ENCODE measurements at places on chromosomes 12 and 14.

DNA sequence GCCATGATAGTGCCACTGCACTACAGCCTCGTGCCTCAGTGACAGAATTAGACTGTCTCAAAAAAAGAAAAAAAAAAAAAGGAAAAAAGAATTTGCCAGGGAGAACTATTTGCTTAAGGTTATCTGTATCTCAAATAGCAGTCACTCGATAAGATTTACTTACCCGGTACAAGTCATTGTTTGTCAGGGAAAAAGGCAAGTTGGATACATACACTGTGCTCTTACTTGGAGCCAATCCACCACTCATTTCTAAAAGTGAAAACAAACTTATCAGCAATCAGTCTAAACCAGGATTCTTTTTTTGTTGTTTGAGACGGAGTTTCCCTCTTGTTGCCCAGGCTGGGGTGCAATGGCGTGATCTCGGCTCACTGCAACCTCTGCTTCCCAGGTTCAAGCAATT, 2.0 kb downstream of the ZCRB1 start:
- no peak for DNase-seq

- no peak for DNase-seq
Measured at GRCh38 chr12:62717643-62718042, 217.3 kb downstream of the PPM1H start.

DNA sequence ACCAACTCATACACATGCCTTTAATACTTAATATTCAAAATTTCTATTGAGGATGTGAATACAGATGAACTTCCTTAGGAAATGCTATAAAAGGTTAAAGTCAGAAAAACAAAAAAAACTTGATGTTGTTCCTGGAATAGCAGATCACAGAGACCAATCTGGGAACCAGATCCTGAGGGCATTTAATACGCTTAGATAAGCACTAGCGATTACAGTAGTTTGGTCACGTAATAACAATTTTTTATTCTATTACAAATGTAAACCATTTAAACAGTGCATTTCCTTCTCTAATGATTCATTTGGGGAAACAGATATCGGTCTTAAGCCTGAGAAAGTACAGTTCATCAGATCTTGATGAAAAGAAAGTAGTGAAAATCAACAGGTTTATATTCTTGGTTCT, 30.8 kb upstream of the ABCC9 start:
- DNase-seq: no peak

- no peak for DNase-seq
Measured at GRCh38 chr12:18567787-18568186, 170.0 kb downstream of the PLCZ1 start.

GRCh38 chr12:1920971-1921370, 2.5 kb upstream of the CACNA2D4 start:
- DNase-seq: no peak

DNA sequence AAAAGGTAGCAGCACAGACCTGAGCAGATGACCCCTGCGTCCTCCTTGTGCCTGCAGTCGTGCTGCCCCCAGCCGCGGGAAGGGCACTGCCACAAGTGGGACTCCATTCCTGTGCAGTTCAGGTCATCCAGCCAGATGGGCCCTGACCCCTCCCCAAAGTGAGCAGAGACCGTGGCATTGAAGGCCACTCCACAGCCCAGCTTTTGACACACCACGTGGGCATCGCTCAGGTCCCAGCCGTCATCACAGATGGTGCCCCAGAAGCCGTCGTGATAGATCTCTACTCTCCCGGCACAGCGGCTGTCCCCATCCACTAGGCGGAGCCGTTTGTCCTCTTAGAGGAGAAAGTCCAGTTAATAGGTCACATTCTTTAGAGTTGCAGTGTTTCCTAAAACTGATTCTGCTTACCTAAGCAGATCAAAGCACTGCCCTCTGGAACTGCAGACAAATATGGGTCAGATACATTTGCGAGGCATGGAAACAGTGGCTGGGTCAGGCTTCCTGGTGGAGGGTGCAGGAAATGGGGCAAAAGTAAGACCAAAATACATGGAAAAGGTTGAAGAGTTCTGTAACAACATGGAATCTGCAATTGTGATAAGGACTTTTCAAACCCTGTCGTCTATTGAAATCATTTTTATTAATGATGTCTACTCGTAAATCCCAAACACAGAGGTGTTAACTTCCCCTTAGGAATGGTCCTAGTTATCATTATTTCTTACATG, 69.4 kb downstream of the CD163L1 start:
- DNase-seq: no peak

DNA sequence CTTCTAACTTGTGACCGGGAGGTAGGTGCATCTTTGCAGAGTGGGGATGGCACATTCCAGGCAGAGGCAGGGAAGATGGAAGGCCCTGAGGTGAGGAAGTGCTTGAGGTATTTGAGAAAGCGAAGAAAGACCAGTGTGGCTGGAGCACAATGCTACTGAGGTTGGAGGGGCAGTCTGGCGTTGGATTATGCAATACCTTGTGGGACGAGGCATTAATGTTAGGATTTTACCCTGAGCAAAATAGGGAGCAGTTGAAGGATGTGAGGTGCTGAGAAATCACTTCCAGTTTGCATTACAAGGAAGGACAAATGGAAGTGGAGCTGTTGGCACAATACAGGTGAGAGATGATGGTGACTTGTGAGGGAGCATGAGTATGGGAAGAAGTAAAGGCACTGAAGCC, 145.5 kb downstream of the KCNA5 start:
- DNase-seq: no peak

DNA sequence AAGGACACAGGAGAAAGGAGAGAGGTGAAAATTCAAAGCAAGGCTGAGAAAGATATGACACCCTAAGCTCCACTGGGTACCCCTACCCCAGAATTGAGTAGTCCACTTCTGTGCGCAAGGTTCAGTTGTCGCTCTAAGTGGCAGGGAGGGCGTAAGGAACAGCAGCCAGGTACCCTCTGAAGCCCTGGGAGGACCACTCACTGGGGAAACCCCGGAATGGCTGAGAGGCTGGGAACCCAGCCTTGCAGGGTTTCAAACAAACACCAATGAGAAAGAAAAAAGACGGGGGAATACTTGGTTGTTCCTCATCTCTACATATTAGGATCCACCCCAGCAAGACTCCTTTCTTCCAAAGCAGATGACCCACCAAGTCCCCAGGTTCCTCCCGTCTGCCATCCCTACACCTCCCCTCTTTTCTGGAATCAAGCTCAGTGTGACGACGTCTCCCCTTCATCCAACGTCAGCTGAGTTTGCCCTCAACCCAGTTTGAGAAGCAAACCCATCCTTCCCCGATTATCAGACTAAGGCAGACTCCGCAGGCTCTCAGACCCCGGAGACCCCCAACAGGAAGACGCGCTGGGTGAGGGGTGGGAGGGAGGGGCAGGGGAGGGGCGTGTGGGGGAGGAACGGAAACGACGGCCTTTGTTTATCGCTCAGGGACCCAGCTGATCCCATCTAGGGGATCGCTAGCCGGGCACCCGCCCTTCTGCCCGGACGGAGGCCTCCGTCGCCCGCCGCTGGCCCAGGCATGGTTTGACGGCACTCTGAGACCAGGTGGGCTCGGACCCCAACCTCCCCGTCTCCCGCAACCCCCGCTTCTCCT, 795 bp downstream of the LMBR1L start:
- no peak for DNase-seq

DNA sequence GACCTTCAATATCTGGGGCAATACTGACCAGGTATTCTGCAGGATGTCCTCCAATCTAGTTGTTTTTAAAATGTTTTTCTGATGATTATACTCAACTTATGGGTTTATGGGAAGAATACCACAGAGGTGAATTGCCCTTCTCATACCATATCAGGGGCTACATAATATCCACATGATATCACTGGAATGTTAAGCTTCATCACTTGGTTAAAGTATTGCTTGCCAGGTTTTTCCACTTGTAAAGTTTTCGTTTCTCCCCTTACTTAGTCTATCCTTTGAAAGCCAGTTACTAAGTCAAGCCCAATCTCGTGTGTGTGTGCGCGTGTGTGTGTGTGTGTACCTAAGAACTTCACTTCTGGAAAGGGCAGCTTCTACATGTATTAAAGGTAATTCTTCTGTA, 980.9 kb upstream of the FBXO33 start:
- no peak for DNase-seq

DNA sequence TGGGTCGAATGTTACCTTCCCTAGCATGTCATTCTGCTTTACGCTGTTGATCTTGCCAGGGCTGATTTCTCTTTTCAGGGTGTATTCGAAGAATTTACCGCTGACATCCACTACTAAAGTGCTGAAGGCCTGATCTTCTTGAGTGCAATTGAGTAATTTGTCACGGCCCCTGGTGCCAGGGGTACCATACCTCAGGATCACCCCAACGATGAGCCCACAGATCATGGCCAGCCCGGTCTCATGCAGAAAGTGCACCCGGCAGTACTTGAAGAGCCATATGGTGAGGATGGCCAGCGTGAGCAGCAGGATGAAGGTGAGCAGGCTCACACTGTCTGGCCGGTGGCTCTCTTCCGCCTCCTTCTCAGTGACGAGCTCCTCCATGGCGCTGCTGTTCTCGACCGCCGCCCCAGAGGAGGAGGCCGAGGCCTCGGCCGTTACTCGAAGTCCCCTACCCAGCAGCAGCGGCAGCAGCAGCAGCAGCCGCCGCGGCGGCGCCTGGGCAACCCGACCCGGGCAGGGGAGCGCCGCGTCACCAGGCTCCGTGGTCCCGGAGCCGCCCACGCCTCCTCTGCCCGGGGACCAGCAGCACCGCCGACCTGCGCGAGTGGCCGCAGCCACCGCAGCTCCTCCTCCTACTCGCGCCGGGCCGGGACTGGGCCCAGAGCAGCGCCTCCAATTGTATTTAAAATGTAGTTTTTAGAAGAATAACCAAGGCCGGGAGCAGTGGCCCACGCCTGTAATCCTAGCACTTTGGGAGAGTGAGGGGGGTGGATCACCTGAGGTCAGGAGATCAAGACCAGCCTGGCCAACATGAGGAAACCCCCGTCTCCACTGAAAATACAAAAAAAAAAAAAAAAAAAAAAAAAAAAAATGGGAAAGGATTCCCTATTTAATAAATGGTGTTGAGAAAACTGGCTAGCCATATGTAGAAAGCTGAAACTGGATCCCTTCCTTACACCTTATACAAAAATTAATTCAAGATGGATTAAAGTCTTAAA, 58.5 kb upstream of the TMPO start:
- no peak for DNase-seq

- DNase-seq: no peak
Measured at GRCh38 chr14:66595394-66595793, 87.4 kb downstream of the GPHN start.

GRCh38 chr12:71277866-71278265, 120.1 kb upstream of the TSPAN8 start:
- no peak for DNase-seq

DNA sequence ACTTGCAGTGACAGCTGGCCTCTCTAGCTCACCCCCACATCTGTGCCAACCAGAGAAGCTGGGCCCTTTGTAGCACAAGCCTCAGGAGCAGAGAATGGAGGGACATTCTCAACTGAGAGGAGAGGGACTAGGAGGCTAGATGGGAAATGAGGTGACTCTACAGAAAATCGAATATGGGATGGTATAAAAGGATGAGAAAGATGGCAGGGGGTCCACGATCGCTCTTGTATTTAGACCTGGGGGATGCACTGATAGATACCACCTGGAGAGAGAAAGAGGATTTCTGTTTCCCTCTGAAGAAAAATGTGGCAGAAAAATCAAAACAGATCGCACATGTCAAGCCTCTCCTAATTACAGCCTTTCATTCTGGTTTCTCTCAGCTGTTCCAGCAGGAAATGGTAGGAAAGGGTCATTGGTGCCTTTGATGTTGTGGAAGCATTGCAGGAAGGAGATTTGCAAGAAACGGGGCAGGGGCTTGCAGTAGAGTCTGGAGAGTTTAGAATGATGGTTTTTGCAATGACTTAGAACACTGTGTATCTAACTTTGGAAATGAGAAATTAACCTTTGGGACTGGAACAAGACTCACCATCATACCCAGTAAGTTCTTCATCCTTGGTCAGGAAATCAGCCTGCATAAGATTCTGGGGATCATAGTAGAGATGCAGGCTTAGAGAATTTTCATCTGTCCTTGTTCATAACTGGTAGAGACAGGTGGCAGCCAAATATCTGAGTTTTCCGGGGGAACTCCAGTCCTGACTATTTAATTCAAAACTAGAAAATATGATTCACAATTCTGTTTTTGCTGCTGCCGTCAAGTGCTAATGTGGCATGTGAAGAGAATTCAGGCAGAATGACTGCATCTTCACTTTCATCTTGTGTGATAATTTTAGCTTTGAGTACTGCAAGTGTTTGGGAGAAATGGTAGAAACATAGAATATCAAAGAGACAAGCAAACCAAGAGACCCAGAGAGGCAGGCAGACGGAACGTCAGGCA, 98.8 kb downstream of the DAD1 start:
- no peak for DNase-seq

DNA sequence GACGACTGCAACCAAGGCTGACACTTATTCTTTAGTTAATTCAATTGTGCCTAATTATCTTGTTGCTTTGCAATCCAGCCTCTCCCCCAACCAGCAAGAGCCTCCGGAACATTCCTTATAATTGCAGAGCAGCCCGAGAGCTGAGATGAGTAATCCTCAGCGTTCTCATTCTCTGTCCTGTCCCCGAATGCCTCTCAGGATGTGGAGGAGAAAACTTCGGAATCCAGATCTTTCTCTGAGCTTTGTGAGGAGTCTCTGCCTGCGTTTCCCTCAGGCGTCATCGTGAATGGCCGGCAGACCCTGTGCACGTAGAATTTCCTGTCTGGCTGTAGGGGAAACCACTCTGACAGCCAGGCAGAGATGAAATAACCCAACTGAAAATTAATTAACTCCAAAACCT, 160.5 kb upstream of the DIO3 start:
- no peak for DNase-seq

GRCh38 chr12:6603095-6603567, 4.0 kb downstream of the CHD4 start:
- no peak for DNase-seq

DNA sequence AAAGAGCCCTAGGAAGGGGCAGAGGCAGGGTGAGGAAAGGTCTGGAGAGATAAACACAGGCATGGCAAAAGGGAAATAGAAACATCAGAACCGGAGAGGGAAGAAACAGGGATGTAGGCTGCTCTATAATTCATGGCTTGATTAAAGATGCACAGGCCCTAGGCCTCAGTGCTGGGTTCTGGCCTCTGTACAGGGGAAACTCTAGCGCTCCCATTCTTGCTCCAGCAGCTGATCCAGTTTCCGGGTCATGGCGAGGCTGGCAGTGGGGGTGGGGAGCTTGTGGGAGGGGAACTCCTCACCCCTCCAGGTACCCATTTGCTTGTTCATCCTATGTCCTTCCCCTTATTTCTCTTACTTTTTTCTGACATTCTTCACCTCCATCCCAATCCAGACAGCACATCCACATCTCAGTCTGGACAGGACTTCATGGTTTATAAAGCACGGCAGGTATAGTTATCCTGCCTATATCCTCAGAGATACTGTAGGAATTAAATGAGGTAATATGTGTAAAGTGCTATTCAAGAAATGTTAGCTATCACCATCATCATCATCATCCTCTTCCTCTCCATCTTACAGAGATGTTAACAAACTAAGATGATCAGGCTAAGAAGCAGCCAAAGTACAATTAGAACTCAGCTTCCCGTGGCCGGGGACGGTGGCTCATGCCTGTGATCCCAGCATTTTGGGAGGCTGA, 8.0 kb upstream of the GPR84 start:
- no peak for DNase-seq

GRCh38 chr14:47226877-47227520, 448.4 kb downstream of the MDGA2 start:
- DNase-seq: no peak

- DNase-seq: no peak
Measured at GRCh38 chr14:95489214-95490137, 27.0 kb downstream of the SYNE3 start.

GRCh38 chr12:41532072-41532471, 344.0 kb downstream of the PDZRN4 start:
- no peak for DNase-seq

GRCh38 chr12:66367015-66367667, 64.8 kb downstream of the HELB start:
- DNase-seq: no peak

Measured in effector memory CD4-positive, alpha-beta T cell (primary cell).